ENCODE measurements at places on chromosomes 1 and 21.

DNA sequence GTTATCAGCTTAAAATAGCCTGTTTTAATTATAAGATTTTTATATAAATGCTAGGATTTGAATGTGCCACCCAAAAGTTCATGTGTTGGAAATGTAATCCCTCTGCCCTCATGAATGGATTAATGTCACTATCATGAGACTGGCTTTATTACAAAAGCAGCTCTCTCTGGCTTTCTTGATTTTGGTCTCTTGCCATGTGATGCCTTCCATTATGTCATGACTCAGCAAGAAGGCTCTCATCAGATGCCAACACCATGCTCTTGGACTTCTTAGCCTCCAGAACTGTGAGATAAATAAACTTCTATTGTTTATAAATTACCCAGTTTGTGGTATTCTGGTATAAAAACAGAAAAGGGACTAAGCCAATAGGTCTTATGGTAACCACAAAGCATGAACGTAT lies 6.9 kb upstream of the PRSS38 start:
- DNase-seq: no peak

DNA sequence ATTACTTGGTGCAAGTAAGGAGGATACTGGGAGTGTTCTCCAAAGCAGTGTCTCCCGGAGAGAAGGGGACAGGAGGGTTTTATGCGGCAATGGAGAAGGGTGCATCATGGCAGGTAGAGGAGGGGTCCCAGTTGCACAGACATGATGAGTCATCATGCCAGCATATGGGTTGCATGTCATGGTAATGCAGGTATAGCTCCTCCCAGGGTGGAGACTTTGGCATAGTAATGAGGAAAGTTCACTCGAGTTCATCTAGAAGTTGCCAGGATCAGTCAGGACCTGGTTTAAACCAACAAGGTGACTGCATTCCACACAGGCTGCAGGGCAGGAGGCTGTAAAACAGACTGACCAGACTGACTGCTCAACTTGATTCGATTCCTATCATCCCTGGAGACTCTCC lies 355.7 kb upstream of the DUSP10 start:
- DNase-seq: no peak

DNA sequence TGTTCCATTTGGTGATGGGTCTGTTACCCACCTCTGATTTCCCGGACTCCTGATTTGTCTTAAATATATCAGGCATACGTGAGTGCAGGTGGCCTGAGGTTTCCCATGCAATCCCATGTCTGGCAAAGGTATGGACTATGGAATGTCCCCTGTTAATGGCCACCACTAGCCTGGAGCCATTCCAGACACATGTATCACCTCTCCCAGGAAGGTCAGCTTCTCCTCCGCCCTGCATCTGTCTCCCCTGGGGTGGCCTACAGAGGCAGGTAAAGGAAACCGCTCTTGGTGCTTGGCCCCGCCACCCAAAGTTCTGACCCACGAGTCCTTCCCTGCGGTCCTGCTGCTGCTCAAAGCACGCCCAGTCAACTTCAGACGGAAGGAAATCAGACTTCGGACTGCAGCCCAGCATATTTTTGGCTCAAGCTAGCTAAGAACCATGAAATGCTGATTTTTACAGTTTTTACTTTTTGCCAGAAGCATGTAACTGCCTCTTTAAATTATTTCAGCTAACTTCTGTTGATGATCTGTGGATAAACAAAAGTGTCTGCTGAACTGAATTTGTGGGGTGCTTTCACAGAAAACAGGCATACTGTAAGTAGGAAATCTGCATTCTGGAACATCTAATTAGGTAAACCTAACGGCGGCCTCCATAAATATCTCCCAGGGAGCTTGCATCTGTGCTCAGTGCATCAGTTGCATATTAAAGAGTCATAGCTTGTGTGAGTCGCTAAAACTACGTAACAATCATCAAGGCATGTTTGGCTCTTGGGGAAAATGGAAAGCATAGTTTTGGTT lies 105.9 kb downstream of the PCP4 start:
- DNase-seq: no peak

DNA sequence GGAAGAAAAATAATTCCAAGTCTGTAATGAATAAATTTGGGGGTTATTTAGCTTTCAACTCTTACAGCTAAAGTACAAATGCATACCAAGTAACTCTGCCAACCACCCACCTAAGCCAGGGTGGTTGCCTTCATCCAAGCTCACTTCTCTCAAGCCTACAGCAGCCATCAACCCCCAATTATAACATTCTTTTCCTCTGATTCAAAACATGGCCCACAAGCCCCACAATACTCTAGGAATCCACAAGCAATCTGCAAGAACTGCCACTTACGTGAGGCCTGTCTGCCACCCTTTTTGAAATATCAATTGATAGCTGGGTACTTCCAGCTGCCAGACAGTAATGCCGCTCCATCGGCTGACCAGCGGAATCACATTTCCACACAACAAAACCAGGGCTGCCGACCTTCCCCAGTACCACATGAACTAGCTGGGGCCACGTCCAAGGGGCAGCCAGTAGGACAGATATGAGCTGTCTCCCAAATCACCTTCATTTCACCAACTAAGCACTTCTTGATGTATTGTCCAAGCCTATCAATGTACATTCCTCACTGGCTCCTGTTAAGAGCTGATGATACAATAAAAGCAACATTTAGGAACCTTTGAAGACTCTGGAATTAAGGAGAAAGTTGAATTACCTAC lies 3.2 kb downstream of the LBR start:
- DNase-seq: no peak

DNA sequence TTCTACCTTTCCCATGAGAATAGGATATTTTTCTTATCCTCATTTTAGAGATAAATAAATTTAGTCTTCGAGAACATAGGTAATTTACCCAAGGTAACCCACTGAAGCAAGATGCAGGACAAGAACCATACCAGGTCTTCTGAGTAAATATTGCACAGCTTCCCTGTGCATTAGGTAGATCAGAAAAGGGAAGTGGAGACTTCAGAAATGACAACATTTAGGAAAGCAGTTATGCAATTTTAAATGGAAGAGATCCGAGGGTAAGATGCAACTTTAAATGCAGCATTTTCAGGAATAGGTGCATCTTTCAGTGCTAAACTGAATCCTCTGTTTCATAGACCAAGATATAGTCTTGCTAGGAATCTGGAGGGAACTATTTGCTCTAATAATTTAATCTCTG lies 206.4 kb upstream of the SGIP1 start:
- DNase-seq: no peak

- peak; percentile 88 for DNase-seq
These were observed 3.0 kb downstream of the TRIM46 start for GRCh38 chr1:155176544-155177071.

DNA sequence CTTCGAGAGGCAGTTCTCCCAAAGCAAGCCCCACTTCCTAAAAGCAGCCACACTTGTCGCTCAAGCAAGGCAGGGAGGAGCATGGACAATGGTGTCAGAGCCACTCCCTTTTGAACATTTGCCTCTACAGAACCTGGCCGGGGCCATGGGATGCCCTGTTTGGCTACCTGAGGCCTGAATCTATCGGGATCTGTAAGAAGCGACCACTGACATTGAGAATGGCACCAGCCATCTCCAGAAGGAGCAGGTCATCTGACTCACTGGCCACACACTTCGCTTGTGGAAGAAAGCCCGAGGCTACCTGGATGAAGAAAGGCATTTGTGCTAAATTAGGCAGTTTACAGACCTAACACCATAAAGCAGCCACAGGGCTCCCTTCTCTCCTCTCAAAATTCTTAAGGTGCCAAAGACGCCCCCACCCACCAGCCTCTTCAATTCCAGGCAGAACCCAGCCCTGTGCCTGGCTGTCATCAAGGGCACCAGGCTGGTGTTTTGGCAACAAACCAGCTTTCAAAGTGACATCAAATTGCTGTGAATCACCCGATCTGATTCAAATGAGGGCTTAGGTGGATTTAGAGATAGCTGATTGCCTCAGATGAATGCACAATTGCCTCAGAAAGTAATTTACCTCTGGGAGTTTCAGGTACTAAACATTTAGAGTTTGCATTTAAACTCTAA lies 104.8 kb downstream of the ETS2 start:
- DNase-seq: no peak

- no peak for DNase-seq
These were observed 3.0 kb downstream of the SLC19A1 start for GRCh38 chr21:45539046-45539795.

DNA sequence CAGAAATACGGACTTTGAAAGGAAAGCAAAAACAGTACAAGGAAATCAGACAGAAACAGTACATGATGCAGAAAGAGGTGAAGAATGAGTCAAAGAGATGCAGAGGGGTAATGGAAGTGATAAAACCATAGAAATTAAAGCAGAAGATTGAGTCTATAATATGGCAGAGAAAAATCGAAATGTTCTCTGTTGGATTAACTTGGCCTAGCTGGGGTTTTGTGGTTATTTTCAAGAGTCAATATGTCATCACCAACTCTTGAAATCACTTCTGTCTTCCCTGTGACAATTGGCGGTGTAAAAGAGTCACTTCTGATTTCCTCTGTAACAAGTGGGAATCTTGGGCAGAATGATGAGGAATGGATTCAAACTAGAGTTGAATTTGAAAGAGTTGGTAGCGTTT lies 7.4 kb downstream of the YTHDF2 start:
- no peak for DNase-seq

DNA sequence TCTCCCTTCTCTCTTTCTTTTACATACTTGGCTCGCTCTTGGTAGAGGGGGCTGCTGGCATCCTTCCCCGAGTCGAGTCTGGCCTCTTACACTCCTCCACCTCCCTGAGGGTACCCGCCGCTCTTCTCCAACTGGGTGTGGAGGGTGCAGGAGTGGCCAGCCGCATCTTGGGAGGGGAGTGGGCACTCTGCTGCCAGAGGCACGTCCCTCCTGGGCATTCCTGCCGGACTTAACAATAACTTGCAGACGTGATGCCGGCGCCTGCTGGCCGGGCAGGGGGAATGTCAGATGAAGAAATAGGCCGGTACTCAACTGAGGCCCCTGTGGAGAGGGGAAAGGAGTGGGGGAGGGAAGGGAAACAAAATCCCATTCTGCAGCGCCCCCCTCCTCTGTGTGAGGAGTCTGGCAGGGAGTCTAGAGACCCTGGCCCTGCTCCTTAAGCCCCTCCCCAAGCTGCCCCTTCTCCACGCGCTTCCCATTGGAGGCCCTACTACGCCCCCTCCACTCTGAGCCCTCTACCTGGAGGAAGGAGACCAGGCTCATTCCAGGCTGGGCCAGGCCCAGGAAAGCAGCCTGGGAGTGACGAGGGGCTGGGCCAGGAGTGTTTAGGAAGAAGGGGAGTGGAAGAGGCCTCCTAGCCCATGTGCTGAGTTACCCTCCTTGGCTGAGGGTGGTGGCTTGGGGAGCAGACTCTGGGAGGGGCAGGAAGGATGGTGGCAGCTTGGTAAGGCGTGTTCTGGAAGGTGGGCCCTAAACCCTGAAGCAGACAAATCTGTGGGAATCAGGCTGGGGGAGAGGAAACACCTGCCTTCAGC lies 1.8 kb downstream of the ATP2B4 start:
- no peak for DNase-seq

DNA sequence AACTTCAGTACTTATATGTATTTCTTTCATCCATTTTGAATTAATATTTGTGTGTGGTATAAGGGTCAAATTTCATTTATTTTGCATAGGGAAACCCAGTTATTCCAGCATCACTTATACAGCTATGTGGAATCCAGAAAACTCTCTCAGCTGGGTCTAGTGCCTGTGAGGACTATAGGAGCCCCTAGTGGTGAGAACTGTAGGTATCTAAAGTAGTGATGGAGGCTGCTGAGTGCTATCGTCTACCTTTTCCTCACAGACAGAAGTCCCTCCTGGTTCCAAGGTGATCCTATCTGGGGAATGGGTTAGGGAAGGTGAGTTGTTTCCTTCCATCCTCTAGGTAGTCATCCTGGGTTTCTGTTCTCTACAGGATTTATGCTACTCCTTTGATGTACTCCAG lies 352.0 kb upstream of the C1orf87 start:
- no peak for DNase-seq

- DNase-seq: no peak
These were observed 25.1 kb downstream of the TIAM1 start for GRCh38 chr21:31318971-31319370.

DNA sequence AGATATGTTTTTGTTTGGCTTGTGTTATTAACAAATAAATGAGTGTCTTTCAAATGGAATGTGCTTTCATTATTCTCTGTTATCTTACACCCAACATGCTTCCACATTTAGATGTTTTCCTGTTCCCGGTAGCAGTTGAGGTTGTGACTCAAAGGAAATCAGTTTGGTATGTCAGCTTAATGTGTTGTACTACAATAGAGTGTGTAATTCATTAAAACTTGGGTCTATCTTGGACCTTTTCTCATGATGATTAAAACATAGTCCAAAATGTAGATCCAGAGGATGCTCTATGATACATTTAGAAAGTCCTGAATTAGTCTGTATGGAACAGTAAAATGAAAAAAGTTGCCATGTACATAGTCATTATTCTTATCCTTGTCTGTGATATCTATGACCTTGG lies 26.7 kb downstream of the RTCA start:
- DNase-seq: no peak

- DNase-seq: no peak
These were observed 12.6 kb downstream of the DFFB start for GRCh38 chr1:3869751-3870301.

- DNase-seq: no peak
These were observed 43.7 kb downstream of the ST7L start for GRCh38 chr1:112575154-112575804.

DNA sequence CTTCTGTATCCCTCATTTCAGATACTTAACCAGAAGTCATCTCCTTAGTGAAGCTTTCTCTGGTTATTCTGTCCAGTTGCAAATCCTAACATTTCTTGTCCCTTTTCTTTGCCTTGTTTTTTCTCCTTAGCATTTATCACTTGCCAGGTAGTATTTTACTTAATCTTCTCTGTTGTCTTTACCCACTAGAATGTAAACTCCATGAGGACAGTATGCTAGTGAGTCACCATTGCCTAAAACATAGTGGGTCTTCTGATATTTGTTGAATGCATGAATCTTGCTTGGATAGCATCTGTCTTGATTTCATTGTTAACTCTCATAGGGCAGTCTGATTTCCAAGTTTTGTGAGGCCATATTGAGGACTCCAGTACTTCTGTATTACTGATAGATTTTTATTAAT lies 9.6 kb downstream of the CAPZA1 start:
- no peak for DNase-seq

DNA sequence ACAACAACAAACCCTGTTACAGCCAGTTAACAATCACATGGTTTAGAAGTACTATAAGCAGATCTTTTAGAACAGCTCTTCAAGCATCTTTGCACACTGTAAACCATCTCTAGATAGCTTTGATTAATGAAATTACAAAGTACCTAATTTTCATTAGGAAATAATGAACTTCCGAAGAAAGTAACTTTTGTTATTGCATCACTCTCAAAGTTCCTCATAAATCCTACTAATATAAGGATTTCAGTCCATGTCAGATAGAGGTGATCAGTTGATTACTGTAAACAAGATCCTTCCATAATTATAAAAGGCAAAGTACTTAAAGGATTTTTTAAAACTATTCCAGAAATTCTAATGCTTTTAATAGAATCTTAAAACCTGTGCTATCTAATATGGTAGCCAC lies 58.2 kb downstream of the FAF1 start:
- no peak for DNase-seq

- DNase-seq: no peak
These were observed 1.0 kb downstream of the CDKN2C start for GRCh38 chr1:50970931-50971582.

Measured in activated CD4-positive, alpha-beta memory T cell treated with anti-CD3 and anti-CD28 coated beads, Interleukin-2, amount 10 ng/mL, durations not matched to agents 7 days and 5 days (primary cell).